Motor neuron (in vitro differentiated cells): ENCODE measurements at places on chromosomes 12 and 14. TPM values are rescaled to one million over a fixed set of nuclear protein-coding genes. Genes with fewer than 3 reads are reported as not detected.

- no peak for ATAC-seq
Measured at GRCh38 chr14:71773898-71774481, 158.2 kb upstream of the RGS6 start.

GRCh38 chr14:33842299-33842698 is 108.6 kb downstream of the EGLN3 start:
- no peak for ATAC-seq

DNA sequence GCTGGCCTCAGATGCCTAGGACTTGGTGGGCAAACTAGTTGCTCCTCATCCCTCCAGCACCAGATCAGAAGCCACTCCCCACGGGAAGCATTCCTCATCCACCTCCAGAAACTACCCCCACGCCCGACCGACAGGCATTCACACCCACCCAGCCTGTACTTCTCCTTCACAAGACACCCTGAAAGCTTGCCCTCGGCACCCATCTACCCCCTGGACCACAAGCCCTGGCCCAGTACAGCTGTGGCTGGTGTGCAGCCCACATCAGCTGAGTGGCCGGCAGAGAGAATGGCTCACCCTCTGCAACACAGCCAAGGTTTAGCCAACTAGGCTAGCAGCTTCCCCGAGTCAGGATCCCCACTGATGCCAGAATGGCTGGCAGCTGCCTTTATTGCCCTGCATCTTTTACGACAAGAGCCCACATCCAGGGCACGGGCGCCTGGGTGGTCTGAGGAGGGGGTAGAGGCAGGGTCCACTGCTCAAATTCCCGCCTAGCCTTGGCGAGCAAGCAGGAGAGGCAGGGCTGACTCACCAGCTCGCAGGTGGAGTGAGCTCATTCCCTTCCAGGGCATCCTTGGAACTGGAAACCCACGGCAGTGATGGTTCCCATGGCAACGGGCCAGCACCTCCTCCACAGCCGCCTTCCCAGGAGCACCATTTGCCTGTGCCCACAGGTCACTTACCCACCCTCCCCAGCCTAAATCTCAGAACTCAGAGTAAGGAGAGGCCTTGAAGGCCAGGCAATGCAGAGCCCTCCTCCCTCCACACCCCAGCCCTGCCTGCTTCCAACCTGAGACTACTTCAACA is 17.1 kb downstream of the ACTN1 start:
- no peak for ATAC-seq

GRCh38 chr12:50933459-50934124 is 18.8 kb upstream of the HIGD1C start:
- peak; percentile 84 for ATAC-seq

DNA sequence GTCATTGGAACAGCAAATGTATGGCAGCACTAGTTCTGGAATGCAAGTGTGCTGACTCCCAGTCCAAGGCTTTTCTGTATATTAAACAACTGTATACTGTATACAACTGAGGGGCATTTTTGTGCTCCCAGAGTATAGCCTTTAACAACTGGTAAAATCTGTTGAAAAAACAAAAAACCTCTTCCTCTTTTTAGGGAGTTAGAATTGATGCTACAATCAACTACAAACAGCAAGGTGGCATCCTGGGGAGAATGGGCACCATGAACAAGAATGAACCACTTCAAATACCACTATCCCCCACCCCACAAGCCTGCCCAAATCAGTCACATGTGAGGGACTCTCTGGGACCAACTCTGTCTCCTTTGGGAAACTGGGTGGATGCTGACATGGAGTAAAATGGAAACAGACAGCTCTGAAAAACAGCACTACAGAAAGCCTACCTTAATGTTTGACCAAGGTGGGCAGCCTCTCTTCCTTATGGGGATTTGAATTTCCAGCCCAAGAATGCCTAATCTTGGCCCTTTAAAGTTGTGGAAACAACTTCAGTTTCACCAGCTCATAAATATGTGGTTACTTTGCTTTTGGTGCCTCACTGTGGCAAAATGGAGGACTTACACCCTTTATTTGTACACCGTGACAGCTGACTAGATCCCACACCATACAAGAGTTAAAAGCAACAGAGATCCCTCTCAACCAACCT is 7.5 kb downstream of the VTI1B start:
- ATAC-seq, result peak; percentile 81

GRCh38 chr14:22908601-22909000 is 10.3 kb downstream of the RBM23 start:
- no peak for ATAC-seq

- no peak for ATAC-seq
Measured at GRCh38 chr12:91413581-91414546, 231.2 kb upstream of the DCN start.

DNA sequence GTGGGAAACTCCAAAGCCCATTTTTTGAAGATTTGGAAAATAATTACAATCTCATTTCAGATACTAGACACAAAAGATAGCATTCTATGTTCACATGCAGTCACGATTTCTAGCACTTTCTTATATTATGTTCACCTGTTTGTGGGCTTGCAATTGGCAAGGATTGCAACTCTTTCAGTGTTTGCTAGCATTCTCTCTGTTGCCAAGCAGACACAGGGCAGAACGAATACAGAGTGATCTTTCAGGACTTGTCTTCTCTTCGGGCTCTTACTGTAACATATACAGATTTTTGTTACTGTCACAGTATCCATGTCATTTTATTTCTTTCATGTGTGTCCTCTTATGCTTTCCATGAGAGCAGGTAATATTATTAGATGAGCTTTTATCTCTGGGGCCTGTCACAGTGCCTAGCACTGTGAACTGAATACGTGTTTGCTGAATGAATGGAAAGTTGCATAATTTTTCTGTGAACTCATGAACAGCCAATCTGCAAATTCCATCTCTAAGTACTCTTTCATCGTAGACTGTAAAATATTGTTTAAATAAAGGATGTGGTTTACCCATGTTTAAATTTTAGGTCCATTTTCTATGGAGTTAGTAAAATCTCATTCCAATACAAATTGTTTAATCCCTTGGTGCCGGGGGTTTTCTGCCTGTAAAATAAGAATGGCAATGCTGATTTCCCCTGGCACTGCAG is 105.1 kb downstream of the BMP4 start:
- ATAC-seq, result no peak

- ATAC-seq, result peak; percentile 92
Measured at GRCh38 chr14:89701211-89702043, 253.1 kb downstream of the EFCAB11 start.

GRCh38 chr12:132710043-132710404 is 618 bp upstream of the PGAM5 start:
- peak; percentile 47 for ATAC-seq

DNA sequence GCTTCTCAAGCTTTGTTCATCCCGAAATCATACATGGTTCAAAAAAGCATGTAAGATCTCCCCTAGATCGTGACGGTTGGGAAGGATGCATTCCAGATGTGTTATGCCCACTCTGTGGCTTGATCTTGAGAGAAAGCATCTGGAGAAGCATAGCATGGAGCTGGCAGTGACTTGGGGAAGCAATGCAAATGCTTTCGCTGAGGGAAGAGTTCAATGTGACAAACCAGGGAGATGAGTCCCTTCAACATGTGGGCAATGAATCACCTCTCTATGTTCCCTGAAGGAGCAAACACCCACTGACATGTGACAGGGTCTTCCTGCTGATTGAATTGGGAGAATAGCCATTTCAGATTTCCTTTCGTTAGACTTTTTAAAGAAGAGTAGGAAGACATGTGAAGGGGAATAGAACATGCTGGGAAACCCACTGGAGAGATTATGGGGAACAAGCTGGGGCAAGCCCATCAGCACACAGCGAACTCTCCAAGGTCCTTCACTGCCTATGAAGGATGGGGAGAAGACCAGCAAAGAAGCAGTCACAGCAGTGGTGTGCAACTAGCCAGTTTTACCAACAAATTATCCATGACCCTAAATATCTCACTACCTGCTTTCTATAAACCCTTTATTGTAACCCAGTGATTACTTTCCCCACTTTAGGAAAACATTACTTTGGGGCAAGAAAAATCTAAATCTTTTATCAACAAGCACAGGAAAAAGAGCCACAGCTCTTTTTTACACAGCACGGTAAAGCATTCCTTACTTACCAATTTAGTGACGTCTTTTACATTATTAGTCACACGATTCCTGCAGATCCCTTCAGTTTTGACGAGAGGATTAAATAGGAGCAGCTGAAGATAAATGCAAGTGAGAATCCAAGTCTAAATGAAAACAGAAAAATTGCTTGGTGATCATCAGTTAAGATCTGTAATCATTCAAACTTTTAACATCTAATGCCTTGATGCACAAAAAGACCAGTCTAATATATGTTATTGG is 35.0 kb downstream of the KITLG start:
- ATAC-seq, result no peak

DNA sequence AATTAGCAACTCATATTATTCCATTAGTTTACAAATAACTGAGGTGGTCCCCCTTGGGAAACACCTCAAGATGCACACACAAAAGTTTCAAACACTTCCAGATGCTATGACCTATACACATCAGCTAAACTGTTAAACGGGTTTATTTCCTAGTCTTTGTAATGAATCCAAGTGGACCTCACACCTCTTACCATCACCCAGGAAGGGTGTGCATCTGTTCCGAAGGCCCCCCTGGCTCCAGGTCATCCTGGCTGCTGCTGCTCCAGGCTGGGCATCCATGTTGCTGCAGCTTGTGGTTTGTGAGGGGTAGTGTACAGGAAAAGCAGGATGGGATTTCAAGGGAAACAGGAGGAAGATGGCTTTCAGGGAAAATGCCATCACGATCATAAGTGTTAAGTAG is 6.8 kb downstream of the HNRNPC start:
- no peak for ATAC-seq

DNA sequence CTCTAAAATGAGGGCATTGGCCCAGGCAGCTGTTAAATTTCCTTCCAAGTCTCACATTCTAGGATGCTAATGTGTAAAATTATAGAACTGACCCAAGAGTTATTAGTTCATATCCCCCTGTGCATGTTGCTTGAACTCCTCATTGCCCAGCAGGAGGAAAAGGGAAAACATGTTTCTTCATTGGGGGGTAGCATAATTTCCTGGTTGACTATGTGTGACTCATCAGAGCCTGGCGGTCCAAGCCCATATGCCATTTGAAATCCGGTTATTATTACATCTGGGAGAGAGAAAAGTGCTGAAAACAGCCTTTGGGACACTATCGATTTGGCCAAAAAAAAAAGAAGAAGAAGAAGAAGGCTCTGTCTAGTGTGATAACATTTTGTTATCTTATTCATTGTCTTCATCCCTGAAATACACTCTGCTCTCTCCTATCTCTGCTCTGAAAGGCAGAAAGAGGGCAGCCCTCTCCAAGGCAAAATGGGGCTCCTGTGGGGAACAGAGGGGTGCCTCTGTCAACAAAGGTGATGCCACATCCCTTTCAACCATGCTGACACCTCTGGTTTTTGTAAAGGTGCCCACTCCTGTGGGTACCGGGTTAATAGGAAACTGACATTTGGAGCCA is 114.2 kb downstream of the DAD1 start:
- peak; percentile 41 for ATAC-seq

DNA sequence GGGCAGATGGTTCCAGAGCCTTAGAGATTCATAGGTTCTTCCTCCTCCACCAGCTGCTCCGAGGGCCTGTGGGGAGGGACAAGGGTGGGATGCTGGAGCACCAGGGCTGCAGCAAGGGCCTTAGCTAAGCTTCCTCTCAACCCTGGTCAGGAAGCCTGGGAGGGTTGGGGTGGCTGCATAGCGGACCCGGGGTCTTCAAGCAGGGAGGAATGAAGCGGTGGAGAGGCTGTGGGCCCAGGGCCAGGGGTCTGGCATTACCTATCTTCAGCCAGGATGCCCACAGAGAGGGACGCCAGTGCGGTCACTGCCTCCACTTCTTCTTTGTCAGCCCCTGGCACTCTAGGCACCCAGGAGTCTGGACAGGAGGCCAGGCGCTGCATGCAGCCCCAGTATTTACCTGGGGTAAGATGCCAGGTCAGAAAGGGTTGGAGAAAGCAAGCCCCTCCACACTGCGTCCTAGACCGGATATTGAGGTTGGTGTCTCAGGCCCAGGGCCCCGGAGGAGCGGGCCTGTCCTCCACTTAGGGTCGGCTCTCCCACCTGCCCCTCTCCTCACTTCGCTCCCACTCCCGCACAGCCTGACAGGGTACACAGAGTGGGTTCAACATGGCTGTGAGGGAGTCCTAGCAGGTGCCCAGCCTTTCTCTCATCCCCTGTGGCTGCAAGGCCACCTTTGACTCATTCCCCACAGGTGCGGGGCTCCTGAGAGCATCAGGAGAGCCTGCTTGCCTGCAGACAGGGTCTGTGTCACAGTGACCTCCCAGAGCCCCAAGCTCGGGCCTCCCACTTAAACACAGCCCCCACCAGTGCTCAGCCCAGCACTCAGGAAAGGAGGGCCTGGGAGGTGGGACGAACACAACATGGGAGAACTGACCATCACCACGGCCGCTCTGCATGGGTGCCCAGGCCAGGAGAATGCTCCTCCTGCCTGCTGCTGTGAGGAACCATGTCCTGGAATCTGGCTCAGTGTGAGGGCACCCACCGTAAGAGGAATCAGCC is 11.1 kb downstream of the SLC48A1 start:
- no peak for ATAC-seq

GRCh38 chr12:115383668-115384067 is 699.7 kb upstream of the TBX3 start:
- no peak for ATAC-seq

- ATAC-seq, result no peak
Measured at GRCh38 chr14:49886523-49886922, 6.4 kb upstream of the ARF6 start.

GRCh38 chr14:23548351-23549318 is 2.9 kb downstream of the ZFHX2 start:
- ATAC-seq, result peak; percentile 24

- ATAC-seq, result no peak
Measured at GRCh38 chr12:10634427-10634826, 21.0 kb upstream of the MAGOHB start.

DNA sequence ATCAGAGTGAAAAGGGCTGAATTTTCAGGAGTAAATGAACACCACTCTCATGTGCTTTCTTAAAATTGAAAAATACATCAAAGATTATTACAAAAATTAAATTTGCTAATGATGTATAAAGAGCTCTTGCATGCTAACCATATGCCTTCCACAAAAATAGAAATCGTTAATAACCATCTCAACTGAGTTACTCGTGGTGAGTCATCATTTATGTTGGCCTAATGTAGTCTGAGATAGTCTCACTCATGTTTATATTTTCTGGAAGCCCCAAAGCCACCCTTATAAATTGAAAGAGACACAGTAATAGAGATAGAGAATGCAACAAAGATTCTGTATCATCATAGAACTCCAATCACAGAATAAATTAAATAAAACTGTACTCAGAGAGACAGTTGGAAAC is 131.2 kb downstream of the KCNH5 start:
- ATAC-seq, result no peak

The TSPAN11 gene
- 27.1 and 34.2 TPM in 2 replicates for total RNA-seq

The DBX2 gene
- total RNA-seq, result 0.28 and 0.53 TPM in 2 replicates

The PARP11 gene
- 9.0 and 9.6 TPM in 2 replicates for total RNA-seq

The SYNDIG1L gene
- 0.33 and 0.38 TPM in 2 replicates for total RNA-seq

The JDP2 gene
- total RNA-seq, result 7.7 and 8.8 TPM in 2 replicates

The MMP14 gene
- total RNA-seq, result 4.3 and 4.7 TPM in 2 replicates

The KLHL28 gene
- 14.6 and 15.1 TPM in 2 replicates for total RNA-seq

The DAO gene
- total RNA-seq, result 0.43 and 0.89 TPM in 2 replicates

The CD69 gene
- total RNA-seq, result 0.87 and 2.2 TPM in 2 replicates

The ERBB3 gene
- total RNA-seq, result 2.4 and 2.6 TPM in 2 replicates

The OTOGL gene
- total RNA-seq, result 0.64 and 0.74 TPM in 2 replicates

The ATL1 gene
- total RNA-seq, result 0.73 and 1.2 TPM in 2 replicates

The STAT6 gene
- 20.0 and 25.0 TPM in 2 replicates for total RNA-seq

The FAM234B gene
- total RNA-seq, result 3.3 and 3.8 TPM in 2 replicates

The KLHL33 gene
- total RNA-seq, result 0.08 and 0.18 TPM in 2 replicates

The CELA1 gene
- not detected in 2 replicates for total RNA-seq
